Mucosa of gallbladder (tissue), 1 donor: ENCODE measurements at places on chromosomes 13 and 19. TPM values are rescaled to one million over a fixed set of nuclear protein-coding genes. Genes with fewer than 3 reads are reported as not detected.

- DNase-seq = no peak
These were observed 2.6 kb downstream of the HMG20B start for GRCh38 chr19:3575260-3575741.

WASF3 gene
- total RNA-seq = 11.5 TPM

GJB6 gene
- 4.0 TPM for total RNA-seq

GIPR gene
- 10.3 TPM for total RNA-seq

- DNase-seq = no peak
These were observed 1.1 kb downstream of the ARHGAP35 start for GRCh38 chr19:46861691-46862502.

DNA sequence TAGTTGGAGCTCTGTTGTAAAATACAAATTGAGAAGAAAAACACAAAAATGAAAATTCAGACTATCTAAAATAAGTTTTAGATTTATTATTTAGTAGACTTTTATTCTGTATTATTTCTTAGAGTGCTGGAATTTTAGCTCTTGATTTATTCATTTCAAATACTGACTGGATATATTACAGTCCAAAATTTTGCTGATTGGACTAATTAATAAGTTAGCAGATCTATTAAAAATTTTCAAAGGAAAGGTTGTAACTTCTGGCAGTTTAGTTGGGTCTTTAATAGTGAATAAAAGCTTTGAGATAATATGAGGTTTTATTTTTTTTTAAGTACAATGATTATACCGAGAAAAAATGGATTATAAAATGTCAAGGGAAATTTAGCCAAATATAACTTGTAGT, 1224.9 kb upstream of the SPRY2 start:
- DNase-seq = no peak

SHISA2 gene
- total RNA-seq = 0.32 TPM

- DNase-seq = no peak
These were observed 238.5 kb downstream of the FGF9 start for GRCh38 chr13:21909331-21909730.

KLK14 gene
- total RNA-seq = 0.63 TPM

KCNN4 gene
- 10.5 TPM for total RNA-seq

DNA sequence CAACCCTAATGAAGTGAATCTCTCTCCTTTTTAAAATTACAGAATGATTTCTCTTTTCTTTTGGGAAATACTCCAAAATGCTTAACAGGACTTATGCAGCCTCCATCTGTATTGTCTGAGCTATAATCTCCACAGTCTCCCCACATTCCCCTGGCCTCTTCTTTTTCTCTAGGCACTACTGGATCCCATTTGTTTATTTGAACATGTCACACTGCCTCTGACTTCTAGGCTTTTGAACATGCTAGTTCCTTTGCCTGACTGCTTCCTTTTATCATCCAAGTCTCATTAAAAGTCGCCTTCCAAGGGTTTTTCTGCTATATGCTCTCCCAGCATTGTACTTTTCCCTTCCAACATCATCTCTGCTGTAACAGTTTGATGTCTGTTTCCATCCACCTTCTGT, 548.7 kb downstream of the PCDH9 start:
- DNase-seq = no peak

SELENOV gene
- total RNA-seq = not detected

DNA sequence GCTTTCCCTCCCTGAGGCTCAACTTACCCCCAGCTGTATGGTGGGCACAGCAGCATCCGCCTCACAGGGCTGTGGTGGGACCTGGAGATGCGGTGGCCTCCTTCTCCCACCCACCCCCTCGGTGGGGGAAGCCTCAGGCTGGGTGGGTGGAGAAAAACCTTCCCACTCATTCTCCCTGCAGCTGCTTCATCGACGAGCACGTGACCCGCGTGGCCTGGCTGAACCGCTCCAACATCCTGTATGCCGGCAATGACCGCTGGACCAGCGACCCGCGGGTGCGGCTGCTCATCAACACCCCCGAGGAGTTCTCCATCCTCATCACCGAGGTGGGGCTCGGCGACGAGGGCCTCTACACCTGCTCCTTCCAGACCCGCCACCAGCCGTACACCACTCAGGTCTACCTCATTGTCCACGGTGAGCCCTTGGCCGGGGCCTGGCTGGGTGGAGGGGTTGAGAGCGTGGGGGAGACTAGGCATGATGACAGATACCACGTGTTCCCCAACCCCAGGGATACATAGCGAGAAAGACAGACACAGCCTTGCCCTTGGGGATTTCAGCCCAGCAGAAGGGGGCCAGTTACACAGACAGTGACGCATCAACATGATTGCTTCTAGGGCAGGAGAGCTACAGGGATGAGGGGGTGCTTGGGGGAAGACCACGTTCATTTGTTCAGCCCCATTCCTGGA, 12.2 kb downstream of the IGLON5 start:
- DNase-seq = no peak

GRCh38 chr13:28572871-28573270, 77.9 kb upstream of the FLT1 start:
- DNase-seq = no peak

- DNase-seq = no peak
These were observed 56.9 kb downstream of the LACC1 start for GRCh38 chr13:43936647-43937046.

DNA sequence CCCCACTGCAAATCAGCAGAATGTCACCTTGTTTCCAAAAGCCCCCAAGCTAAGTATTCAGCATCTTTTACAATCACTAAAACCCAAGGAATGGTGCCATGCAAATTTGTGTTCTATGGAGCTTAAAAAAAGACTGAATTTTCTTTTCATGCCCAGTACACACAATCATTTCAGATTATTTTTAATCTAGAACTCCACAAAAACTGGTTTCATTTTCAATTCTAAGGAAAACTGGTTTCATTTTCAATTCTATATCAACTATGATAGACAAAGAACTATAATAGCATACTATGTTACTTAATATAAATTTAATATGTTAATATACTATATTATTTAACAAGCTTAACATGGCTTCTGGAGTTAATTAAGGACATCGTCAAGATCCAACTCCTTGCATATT, 88.4 kb upstream of the DOCK9 start:
- DNase-seq = no peak

DNA sequence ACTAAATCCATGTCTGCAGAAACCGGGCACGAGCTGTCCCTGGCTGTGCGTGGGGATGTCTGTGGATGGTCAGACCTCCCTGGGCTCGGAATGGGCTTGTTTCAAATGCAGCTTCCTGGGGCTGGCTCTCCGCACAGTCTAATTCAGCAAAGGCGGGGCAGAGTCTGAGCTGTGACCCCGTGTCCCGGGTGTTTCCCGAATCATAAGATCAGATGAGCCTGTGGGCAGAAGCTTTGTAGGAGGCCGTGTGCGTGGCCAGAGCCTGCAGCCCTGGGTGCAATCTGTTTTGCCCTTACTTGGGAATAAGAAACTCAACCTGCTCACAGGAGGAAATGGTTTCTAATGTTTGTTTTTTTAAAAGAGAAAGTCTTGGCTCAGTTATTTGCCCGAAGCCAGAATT, 13.9 kb upstream of the GNA11 start:
- peak; percentile 60 for DNase-seq

- no peak for DNase-seq
These were observed 42.2 kb upstream of the FLT1 start for GRCh38 chr13:28537171-28537570.

DNA sequence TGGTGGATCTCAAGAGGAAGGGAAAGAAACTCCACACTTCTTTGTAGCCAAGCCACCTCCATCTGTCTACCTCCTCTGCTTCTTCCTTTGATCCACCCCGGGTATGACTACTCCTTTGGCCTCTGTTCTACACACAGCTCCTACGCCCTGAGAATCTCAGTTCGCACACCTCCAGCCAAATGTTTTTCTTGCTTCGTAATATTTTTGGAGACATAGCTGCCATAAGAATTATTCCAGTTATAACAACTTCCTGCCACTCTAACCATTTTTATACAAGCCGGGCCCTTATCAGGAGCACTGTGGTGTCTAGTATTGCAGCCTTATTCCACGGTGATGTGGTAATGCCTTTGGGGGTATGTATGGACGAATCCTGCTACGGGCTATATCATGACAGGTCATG, 126.7 kb downstream of the STARD13 start:
- no peak for DNase-seq

DNA sequence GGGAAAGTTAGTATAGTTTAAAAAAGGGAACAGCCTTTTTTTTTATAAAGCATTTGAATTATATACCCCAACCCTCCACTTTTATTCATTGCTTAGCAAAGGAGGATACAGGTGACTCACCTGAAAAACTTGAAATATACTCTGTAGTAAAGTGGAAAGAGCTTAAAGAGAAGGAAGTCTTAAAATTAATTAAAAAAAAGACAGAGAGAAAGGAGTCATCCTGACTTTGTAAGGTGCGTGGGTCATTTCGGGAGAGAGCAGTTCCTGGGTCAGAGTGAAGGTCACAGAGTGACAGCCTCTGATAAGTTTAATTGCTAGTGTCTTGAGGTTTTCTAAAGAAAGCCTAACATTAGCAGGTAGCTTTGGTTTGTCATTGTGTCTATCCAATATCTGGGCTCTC, 310.3 kb downstream of the KLF5 start:
- no peak for DNase-seq

RASL11A gene
- total RNA-seq = 5.8 TPM

F7 gene
- 0.26 TPM for total RNA-seq

DNA sequence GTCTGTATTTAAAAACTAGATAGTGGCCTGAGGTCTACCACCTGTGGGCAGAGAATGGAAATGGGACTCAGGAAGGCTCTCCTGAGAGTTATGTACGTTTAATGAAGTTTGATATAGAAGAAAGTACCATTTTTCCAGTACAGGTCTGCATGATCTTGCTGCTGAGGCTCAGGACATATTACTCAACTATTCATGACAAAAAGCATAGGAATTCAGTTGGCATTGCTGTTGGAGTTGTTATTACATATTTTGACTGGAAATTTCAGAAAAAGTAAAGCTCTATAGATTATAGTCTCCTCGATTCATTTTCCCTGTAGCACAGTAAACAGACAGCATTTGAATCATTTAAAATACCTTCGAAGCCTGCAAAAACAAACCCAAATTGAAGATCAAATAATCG, 469.8 kb downstream of the DCT start:
- DNase-seq = no peak

- DNase-seq = no peak
These were observed 231.5 kb downstream of the FGF14 start for GRCh38 chr13:102170305-102170704.

DNA sequence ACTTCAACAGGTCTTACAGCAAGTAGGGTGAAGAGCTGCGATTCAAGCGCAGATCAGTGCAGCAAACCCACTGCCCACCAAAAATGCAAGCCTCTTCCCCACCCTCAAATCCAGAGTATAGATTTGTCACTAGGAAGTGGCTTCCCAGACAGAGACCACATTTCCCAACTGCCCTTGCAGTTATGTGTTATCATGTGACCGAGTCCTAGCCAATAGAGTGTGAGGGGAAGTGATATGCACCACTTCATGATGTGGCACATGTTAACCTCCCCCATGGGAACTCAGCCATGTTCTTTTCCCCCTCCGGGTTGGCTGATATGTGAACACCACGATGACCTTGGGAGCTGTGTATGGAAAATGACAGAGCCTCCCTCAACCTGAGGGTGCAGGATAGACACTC, 50.8 kb downstream of the MBD3L2B start:
- no peak for DNase-seq

DNA sequence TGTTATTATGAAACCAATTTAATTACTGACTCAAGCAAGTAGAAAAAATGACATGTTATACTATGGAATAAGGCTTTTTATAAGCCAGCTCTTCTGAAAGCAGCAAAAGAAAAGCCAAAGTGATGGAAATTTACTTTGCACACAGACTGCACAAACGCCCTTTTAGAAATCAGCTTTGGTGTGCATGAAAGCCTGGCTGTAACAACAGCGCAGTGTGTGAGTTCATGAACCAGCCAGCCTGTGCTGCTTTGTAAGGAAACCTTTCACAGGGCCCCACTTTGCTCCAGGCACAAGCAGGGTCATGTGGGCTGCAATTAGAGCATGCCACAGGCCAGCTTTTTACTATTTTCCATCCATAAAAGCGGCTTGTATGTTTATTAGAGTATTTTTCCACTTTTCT, 13.6 kb upstream of the IFT88 start:
- DNase-seq = no peak

- DNase-seq = no peak
These were observed 268.5 kb downstream of the B3GLCT start for GRCh38 chr13:31468114-31468902.

DNA sequence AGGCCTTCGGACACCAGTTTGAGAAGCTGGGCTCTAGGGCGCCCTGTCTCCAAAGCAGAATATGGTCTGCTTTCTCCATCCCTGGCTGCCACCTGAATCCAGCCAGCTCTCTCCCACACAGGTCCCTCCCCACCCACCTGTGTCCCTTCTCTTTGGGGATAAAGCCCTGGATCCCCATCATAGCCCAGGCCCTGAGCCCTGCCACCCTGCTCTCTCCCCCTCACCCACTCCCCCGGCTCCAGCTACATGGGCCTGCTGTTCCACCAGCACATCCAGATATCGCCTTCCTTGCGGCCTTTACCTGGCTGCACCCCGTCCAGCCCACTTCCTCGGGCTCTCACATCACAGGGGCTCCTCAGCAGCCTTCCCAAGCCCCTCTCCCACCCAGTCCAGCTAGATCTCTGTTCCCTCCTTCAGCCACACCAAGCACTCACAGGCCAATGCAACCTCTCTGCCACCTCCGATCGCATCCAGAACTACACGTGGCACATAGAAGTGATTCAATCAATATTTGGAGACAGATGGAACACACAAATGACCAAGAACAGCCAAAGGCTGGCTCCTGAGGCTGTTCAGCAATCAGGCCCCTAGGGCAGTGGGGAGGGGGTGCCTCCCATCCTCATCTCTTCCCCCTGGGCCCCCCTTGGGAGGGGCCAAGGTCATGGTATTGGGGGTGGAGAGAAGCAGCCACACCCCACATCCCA, 7.6 kb downstream of the AKT2 start:
- DNase-seq = no peak

- DNase-seq = no peak
These were observed 218.9 kb upstream of the SLITRK5 start for GRCh38 chr13:87452281-87452680.

DNA sequence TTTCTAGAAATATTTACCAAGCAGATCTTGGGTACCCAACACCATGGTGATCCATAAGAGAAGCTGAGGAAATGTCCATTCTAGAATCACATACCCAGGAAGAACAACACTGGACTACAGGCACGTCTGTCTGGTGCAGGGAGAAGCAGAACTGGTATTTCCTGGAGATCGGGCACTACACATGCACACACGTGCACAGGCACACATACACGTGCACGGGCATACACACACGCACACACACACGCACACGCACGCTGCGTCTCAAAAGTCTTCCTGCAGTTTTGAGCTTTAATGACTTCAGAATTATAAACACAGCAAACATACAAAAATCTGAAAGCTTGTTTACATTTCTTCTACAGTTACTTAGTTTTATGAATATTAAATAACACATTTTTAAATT, 189.8 kb downstream of the DCLK1 start:
- no peak for DNase-seq

RASAL3 gene
- total RNA-seq = 9.7 TPM

GRCh38 chr19:17441241-17442021, 7.0 kb downstream of the TMEM221 start:
- no peak for DNase-seq

- DNase-seq = no peak
These were observed 63.9 kb downstream of the STK24 start for GRCh38 chr13:98512774-98513665.

- DNase-seq = no peak
These were observed 123.1 kb downstream of the CDK8 start for GRCh38 chr13:26377038-26377437.
